Panc1 (cell line): ENCODE measurements at places on chromosomes 12 and 14.

- DNase-seq = no peak
Measured at GRCh38 chr14:79011920-79012204, 841.7 kb downstream of the NRXN3 start.

DNA sequence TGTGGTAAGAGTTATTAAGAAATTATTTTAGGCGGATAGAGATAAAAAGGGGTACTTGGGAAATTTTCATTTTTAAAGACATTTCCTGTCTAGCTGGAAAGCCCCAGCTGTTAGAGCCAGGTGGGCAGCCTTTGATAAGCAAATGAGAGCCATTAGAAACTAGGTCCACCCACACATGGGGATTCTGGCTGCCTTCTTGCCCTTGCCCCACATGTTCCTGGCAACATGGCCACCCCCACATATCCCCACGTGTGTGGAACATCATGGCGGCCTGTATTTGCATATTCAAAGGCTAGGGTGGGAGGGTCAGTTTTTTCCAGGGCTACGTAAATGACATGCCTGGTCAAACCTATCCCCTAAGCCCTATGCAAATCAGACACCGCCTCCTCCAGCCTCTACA lies 1382.1 kb downstream of the AACS start:
- DNase-seq = no peak

GRCh38 chr14:98705871-98706300 lies 566.1 kb downstream of the BCL11B start:
- no peak for DNase-seq

GRCh38 chr12:112111931-112112330 lies 3.3 kb upstream of the NAA25 start:
- DNase-seq = no peak

GRCh38 chr12:107734139-107734538 lies 26.8 kb downstream of the PRDM4 start:
- DNase-seq = no peak

- no peak for DNase-seq
Measured at GRCh38 chr14:67420102-67420739, 8.3 kb upstream of the PLEK2 start.

DNA sequence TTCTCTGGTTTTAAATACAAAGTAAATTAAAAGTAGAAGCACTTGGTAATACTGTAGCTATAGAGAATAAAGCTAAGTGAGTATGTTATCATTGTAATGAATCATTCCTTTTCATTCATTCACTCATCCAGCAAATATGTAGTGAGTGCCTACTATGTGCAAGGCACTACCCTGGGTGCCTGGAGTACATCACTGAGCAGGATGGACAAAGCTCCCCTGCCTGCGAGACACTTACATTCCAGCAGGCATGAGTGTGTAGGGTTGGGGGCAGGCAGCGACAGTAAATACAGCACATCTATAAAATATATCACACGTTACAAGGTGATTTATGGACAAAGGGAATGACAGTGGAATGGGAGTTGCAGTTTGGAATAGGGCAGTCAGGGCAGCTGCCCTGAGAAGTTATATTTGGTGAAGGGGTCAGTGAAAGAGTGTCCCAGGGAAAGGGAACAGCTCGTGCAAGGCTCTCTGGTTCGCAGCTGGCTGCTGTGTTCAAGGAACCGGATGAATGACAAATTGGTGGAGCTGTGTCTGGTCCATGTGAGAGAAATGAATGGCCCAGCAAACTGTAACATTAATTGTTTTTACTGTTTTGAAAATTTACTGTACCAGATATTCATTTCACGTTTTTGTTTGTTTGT lies 159.6 kb downstream of the CRADD start:
- no peak for DNase-seq
